ENCODE measurements at places on chromosomes 6 and 20.

DNA sequence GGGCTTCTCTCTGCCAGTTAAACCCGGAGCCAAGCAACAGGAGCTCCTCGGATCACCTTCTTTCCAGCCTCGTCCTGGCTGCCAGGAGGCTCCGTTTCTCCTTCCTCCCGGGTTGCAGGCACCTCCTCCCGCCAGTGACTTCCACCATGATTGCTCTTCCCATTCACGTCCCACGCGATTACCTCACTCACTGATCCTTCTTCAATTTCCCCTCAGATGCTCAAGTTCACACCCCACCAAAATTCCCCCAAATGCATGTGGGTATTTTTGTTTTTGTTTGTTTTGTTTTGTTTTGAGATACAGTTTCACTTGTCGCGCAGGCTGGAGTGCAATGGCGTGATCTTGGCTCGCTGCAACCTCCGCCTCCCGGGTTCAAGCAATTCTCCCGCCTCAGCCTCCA lies 25.1 kb downstream of the KCNQ2 start:
- DNase-seq = no peak

DNA sequence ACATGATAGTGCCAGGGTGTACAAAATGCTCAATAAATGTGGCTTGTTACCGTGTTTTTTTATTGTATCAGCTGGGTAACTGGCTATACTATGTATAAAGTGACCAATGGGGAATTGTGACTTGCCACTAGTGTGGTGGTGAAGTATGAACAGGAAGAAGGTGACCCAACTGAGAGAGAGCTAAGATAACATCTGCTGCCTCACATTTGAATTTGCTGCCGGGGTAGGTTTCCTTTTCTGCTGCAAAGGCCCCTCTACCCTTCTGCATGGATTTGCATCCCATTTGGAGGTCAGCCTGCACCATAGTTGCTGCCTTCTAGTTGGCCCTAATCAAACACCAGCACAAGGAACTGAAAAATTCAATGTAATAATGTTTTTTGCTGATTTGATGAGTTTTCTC lies 24.1 kb downstream of the IL17A start:
- DNase-seq = no peak

GRCh38 chr20:44861531-44862006 lies 23.9 kb upstream of the YWHAB start:
- DNase-seq = peak; percentile 76

DNA sequence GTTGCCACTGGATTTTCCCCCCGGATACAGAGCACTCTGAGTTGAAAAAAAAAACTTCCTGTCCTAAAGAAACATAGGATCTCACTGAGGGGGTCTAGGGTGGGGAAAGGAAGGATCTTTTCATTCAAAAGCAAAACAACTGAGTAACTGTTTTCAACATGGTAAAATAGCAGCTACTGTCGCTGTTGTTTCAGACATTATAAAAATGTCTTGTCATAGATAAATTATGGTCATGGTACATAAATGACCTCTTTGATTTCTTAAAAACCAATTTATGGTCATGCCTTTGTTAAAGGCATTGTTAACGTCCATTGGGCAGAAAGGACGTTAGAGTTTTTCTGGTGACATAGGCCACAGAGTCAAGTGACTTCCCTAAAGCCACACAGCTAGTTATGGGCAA lies 180.4 kb upstream of the DTNBP1 start:
- DNase-seq = no peak

DNA sequence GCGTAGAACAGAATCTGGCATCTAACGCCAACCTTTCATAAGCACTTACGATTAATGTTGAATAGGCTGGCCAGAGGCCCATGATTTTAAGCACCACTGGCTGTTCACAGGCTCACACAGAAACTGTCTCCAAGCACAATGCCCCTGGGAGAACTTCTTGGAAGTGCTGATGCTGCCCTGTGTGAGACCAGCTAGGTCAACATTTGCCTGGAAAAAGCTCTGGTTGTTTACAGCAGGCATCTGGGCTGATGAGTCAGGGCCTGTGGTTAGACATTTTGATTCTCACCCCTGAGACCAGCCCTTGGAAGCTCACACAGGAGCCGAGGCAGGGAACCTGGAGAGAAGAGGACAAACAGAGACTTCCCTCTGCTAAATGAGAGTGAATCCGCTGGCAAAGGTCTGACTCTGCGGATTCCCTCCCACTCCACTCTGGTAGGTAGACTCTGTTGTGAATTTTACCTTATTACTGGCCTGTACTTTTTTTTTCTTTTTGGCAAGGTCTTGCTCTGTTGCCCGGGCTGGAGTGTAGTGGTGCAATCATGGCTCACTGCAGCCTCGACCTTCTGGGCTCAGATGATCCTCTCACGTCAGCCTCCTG lies 6.8 kb upstream of the SULF2 start:
- no peak for DNase-seq

GRCh38 chr6:33845031-33845745 lies 41.4 kb upstream of the MLN start:
- no peak for DNase-seq

- DNase-seq = peak; percentile 9
Measured at GRCh38 chr20:20211274-20211987, 156.5 kb upstream of the INSM1 start.

DNA sequence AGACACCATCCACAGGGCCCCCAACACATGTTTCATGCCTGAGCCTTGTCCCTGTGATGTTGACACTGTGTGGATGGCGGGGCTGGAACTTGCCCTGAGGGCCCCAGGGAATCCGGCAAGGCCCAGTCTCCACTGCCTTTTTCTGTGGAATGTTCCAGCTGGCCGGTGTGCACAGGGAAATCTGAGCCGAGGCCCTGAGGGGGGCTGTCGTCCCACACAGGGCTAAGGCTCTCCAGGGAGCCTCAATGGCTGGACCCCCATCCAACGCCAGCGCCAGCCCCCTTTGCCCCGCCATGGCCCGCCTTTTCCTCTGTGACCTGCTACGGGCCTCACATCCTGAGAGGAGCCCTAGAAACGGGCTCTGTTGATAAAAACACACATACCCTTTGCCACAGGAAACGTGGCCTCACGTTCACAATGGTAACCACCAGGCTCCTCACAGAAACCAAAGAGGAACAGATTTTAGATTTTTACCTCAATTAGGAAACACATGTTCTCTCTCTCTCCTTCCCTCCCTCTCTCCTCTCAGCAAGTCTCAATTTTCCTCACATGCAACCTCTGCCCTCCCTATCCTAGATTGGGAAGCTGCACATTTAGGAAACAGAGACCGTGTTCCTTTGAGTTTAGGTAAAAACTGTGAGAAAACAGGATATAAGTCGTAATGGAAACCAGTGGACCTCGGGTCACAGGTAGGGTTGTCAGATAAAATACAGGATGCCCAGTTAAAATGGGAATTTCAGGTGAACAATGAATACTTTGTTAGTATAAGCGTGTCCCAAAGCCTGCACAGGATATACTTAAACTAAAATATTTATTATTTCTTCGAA lies 13.7 kb upstream of the ZNF831 start:
- DNase-seq = no peak

DNA sequence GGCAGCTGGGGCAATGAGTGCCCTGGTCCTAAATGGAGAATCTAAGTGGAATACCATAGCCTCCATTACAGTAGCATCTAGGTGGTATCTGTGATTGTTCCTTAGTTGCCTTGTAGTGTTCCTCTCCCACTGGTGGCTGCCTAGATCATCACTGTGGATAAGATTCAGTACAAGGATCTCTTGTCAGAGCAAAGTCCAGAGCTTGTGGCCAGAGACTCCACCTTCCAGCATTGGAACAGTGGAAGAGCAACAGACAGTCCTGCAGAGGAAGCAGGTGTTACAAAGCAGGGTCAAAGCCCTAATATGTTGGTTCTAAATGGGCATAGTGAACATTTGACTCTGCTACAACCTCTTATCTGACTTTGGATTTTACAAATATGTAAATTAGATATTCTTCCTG lies 194.1 kb upstream of the GRIK2 start:
- no peak for DNase-seq

GRCh38 chr6:47016909-47017308 lies 25.2 kb downstream of the ADGRF1 start:
- no peak for DNase-seq

- DNase-seq = no peak
Measured at GRCh38 chr6:93416571-93417420, 2.6 kb downstream of the EPHA7 start.

- no peak for DNase-seq
Measured at GRCh38 chr20:31974951-31975487, 7.1 kb downstream of the XKR7 start.

DNA sequence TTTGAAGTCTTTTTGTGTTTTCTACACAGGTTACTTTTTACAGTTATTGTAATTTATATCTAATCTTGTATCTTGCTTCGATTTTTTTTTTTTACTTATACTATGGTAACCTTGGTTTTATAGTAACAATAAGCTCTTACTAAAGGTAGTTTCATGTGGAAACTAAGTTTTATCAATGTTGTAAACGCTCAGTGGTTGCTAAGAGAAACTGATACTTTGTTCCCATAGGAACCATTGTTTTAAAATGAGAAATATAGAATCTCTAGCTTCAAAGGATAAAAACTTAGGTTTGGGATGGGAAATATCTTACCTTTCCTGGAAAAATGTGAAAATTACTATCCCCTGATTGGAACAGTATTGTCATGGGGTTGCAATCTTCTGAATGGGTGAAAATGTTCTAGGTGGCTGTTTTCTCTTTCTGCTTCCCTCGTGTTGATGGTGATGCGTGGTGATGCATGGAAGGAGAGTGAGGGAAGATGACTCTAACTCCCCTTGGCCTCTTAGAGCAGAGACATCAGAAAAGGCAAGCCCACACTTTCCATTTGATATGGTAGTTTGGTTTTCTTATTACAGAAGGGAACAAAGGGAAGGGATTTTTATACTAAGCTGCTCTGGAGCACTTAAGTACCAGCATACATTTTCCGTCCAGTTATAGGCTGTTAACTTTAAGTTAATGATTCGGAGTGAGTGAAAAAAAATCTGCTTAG lies 23.5 kb upstream of the BACH2 start:
- DNase-seq = no peak

DNA sequence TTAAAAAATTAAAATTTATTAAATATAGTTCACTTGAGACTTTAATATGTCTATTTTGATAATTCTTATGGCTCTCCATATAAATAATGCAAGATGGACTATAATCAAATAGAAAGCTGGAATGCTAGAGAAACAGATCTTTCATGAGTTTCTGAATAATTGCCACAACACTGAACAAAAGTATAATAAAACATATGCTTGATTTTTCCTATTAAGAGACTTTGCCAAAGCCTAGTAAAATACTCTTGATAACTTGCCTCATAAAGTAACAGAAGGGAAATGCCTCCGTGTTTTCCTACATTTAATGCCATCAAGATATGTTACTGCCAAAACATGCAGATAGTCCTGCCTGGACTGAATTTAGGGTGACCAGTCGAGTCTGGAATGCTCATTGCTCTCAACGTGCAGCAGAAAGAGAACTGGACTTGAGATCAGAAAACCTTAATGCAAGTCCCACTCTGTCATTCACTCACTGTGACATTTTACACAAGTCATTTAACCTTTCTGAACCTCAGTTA lies 153.2 kb downstream of the AIG1 start:
- no peak for DNase-seq

DNA sequence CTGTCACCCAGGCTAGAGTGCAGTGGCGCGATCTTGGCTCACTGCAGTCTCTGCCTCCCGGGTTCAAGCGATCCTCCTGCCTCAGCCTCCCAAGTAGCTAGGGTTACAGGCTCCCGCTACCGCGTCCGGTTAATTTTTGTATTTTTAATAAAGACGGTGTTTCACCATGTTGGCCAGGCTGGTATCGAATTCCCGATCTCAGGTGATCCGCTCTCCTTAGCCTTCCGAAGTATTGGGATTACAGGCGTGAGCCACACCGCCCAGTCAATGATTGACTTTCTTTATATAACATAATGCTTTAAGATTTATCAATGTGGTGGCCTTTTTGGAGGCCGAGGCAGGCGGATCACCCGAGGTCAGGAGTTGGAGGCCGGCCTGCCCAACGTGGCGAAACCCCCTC lies 7.8 kb upstream of the ABT1 start:
- DNase-seq = no peak

- no peak for DNase-seq
Measured at GRCh38 chr20:57379263-57379647, 11.9 kb upstream of the RBM38 start.

GRCh38 chr20:1330075-1330830 lies 1.3 kb upstream of the SDCBP2 start:
- DNase-seq = no peak

- no peak for DNase-seq
Measured at GRCh38 chr6:223136-223535, 69.2 kb upstream of the DUSP22 start.

DNA sequence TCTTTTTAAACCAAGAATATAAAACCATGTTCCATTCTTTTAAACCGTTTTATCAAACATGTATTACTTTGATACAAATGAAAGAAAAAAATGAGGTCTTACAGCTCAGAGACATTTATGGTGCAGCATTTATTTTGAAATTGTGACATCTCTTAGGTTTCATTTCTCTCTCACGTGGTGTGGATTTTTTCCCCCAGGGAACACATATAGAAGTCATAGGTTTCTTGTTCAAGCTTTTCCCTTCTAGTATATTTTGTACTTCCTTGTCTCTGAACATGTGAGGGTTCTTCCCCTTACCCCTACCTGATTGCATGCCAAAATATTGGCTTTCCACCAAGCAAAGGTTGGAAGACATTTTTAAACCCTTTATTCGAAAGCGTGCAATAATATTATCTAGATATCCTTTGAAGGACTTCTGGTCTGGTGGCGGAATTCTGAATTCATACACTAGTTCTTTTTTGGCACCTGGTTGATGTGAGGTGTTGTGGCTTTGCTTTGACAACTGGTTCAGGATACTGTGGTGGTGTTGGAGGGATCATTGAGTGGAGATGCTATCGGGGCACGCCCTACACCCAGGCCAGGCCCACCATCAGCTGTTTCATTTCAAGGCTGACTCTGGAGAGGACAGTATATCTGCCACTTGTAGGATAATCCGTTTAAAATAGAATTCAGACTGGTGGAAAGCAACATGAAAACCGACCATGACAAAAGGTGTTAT lies 5.6 kb upstream of the FAM50B start:
- DNase-seq = no peak
